ENCODE measurements at places on chromosomes 5 and 9.

- no peak for DNase-seq
Observed at GRCh38 chr5:135662683-135663082, 83.9 kb upstream of the CXCL14 start.

- DNase-seq, result peak; percentile 79
Observed at GRCh38 chr5:81787474-81788242, 36.8 kb upstream of the SSBP2 start.

DNA sequence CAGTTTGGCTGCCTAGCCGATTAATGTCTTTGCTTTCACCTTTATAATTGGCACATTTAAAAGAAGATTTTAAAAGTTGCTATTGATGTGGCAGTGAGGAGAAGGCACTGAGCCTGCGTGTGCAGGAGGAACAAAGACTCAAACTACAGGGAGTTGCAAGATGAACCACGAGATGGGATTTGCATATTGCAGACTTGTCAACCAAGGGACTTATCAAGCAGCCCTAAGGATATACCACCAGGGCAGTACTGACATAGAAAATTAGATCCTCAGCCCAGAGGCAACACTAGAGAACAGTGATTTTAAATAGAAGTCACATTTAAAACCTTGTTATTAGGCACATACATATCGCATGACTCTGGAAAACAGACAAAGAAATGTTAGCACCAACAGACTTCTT lies 342.6 kb downstream of the GLIS3 start:
- no peak for DNase-seq

- DNase-seq, result no peak
Observed at GRCh38 chr9:80881940-80882339, 807.4 kb downstream of the TLE1 start.

DNA sequence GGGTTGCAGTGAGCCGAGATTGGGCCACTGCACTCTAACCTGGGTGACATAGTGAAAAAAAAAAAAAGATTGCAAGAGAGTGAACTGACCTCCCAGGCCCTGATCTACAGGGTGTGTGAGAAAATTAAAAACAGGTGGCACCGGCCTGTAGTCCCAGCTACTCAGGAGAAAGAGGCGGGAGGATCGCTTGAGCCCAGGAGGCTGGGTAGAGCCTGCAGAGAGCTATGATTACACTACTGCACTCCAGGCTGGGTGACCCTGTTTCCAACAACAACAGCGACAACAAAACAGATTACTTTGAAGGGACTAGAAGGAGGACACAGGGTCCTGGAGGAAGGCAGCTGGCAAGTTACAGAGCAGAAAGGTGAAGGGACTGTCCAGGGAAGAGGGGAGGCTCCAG lies 42.2 kb upstream of the FABP6 start:
- no peak for DNase-seq

DNA sequence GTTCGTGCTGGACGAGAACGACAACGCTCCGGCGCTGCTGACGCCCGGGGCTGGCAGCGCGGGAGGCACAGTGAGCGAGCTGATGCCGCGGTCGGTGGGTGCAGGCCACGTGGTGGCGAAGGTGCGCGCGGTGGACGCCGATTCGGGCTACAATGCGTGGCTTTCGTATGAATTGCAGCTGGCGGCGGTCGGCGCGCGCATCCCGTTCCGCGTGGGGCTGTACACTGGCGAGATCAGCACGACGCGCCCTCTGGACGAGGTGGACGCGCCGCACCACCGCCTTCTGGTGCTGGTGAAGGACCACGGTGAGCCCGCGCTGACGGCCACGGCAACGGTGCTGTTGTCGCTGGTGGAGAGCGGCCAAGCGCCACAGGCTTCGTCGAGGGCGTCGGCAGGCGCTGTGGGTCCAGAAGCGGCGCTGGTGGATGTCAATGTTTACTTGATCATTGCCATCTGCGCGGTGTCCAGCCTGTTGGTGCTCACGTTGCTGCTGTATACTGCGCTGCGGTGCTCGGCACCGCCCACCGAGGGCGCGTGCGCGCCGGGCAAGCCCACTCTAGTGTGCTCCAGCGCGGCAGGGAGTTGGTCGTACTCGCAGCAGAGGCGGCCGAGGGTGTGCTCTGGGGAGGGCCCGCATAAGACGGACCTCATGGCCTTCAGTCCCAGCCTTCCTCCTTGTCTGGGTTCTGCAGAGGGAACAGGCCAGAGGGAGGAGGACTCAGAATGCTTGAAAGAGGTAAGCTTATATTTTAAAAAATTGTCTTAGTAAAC lies 2.2 kb downstream of the PCDHA13 start:
- no peak for DNase-seq

DNA sequence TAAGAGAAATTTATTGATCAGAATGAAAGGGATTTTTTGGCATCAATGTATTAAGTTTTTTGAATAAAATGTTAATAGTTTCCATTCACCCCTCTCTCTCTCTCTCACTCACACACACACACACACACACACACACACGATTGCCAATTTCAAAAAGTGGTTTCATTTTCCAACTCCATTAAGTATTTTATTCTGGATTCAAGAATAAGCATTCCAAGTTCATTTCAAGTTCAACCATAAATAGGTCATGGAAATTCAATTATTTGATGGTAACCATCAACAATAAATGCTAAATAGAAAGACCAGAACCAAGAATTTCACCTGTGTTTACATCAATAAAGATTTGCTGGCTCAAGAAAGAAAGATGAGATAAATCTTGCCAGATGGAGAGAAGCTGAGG lies 171.6 kb downstream of the ADAMTS12 start:
- no peak for DNase-seq

DNA sequence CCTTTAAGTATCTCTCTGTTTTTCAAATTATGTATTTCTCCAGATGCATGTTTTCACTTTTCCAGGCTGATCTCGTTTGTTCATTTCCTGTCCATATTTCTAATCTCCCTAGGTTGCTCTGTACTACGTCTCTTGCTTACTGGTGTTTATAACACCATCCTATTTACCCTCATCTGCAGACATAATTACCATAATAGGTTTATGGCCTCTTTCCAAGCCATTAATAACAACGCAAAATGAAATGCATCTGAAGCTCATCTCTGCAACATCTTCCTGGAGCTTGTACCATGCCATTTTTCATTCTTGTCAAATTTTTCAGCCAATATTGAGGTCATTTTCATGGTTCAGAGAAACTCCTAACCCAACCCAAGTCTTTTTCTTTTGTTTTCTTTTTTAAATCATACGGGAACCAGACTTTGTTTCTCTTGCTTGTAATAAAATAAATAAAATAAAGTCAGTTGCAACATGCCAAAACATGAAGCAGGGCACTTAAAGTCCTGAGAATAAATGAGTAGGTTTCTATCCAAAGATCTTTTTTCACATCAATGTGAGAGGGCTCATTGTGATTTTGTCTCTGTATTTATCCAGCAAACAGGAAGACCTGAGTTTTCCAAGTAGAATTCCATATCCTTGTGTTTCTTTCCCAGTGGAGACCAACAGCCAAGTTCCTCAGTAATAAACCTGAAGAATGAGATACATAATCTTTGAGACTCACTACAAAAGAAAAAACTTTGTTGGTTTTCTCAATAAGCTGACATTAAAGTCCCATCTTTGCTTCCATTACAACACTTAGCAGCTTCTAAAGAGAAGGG lies 37.0 kb downstream of the DPYSL3 start:
- no peak for DNase-seq

GRCh38 chr5:57736716-57737115 lies 254.1 kb upstream of the ACTBL2 start:
- no peak for DNase-seq

DNA sequence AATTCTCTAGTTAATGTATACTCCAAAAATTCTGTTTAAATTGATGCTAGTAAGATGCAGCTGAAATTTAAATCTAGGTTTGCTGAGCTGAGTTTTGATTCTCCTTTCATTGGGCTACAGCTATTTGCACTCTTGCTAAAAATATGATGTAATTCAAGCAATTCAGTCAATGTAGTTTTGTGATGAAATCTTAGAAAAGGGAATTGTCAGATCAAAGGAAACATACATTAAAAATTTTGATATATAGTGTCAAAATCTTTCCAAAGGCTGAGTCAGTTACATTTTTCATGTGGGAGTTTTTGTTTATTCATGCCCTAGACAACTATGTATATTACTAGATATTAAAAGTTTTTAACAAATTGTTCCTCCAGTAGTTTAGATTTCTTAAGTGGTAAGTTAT lies 334.9 kb upstream of the DAB2 start:
- DNase-seq, result no peak

DNA sequence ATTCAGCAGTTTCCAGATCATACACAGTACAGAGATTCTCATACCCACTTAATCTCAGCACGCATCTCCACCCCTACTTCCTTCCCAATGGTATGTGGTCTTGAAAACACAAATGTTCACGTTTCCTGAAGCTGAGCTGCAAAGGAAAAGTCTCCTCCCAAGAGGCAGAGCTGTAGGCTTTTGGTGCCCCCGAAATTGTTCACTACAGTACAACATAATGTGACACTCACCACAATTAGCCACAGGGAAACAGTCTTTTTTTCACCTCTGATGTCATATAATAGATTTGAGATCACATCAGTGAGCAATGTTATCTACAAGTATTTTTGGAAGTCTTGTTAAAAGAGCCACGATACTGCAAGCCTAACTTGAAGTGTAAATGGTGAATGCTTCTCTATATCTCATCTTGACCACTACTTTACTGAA lies 40.2 kb downstream of the NFIB start:
- peak; percentile 51 for DNase-seq

- no peak for DNase-seq
Observed at GRCh38 chr9:35103660-35104191, 795 bp upstream of the STOML2 start.

GRCh38 chr9:112541685-112542084 lies 55.1 kb downstream of the KIAA1958 start:
- DNase-seq, result no peak

- no peak for DNase-seq
Observed at GRCh38 chr5:88081877-88082276, 186.8 kb downstream of the TMEM161B start.

DNA sequence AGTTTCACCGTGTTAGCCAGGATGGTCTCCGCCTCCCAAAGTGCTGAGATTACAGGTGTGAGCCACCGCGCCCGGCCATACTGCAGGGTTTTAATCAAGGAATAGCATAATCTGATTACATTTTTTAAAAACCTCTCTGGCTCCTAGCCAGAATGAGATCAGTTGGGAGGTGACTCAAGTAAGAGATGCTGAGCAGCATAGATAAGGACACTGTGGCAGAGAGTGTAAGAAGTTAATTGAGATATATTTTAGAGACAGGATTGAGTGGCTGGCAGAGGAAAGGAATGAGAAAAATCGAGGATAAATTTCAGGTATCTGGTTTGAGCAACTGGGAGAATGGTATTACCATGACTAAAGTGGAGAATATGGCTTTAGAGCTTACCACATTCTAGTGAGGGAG lies 7.3 kb upstream of the RIGI start:
- no peak for DNase-seq

DNA sequence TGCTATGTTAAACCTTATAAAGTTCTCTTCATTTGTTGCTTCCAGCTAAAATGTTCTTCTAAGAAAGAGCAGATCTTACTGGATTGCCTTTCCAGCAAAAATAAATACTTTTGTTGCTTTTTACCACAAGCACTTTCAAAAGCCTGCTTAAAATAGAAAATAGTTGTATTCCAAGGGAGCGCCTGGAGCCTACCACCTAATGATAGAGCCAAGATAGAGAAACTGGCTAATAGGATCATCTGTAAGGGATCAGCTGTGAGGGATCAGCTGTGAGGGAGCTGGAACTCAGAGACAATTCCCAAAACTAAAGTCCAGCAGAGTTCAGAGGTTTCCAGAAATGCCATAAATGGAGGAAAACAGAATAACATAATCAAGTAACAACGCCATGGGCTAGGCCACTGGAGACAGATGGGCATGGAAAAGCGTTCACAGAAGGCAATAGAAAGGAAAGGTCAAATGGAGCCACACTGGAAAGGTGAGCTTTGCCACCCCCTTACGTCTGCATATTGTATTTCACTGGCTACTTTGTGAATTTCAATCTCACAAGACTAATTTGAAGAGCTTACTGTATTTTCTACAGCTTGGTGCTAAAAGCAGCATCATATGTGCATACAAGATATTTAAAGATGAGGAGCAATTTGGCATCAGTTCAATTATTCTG lies 140.6 kb upstream of the TLE4 start:
- DNase-seq, result peak; percentile 40

- no peak for DNase-seq
Observed at GRCh38 chr5:65811885-65812284, 89.9 kb downstream of the NLN start.

DNA sequence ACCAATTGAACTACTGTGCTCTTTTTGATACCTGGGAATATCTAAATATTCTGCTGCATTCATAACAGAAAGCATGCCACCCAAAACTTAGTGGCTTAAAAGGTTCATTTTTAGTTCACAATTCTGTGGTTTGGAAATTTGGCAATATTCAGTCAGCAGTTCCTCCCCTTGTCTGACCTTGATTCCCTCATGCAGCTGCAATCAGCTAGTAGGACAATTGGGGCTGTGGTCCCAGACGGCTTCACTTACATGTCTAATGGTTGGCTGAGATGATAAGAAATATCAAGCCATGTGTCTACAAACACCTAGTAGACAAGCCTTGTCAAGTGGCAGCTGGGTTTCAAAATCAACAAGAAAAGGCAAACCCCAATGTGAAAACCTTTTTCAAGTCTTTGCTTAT lies 51.3 kb downstream of the ANXA1 start:
- no peak for DNase-seq

- no peak for DNase-seq
Observed at GRCh38 chr5:90000351-90000750, 409.2 kb downstream of the CETN3 start.

DNA sequence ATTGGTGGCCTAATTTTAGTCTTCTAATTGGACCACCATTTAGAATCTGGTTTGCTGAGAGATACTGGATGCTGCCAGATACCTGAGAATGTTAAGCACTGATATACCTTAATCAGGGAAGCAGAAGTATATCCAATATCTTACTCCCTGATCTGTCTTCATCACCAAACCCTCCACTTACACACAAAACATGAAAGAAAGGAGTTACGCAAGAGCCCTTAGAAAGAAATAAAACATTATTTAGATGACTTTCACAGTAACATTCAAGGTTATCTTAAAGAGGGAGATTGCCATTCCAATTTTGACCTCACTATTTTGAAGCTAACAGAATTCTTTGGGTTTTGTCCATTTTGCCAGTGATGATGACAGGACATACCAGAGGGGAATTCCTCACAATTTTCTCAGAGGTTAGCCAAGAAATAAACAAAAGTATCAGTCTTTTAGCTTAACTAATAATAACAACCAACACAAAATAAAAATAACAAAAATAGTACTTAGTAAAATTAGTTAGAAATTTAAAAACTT lies 496.1 kb downstream of the NFIB start:
- DNase-seq, result peak; percentile 17

- DNase-seq, result no peak
Observed at GRCh38 chr9:85040821-85041465, 371.4 kb downstream of the NTRK2 start.

DNA sequence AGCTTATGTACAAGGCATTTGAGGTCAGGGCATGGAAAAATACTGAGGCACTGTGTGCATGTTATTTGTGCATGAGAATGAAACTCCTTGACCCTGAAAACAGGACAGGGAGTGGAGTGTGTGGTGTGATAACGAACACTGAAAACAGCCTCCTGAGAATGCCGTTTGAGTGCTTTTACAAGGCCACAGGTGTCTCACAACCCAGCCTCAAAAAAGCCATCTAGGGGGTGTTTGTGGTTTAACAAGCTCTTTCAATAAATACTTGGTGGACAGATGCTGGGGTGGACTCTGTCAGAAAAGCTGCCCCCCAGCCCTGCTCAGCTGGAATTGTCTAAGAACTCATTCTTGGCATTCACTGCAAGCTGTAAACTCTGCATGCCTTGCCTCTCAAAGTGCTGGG lies 94.0 kb upstream of the SLC25A48 start:
- DNase-seq, result peak; percentile 24

- no peak for DNase-seq
Observed at GRCh38 chr9:109401990-109402318, 81.1 kb upstream of the EPB41L4B start.

GRCh38 chr5:96433066-96433447 lies at the start of gene PCSK1:
Gene PCSK1 (minus strand): TSS chr5:96433248. CDS start chr5:96433042, 206 bp downstream.
- DNase-seq, result no peak
